Activated CD4-positive, alpha-beta T cell treated with anti-CD3 and anti-CD28 coated beads, Interleukin-2, amount 50 U/mL, for 48 hours (primary cell): ENCODE measurements at places on chromosomes 7 and 10.

GRCh38 chr10:117936976-117937375 is 109.8 kb downstream of the RAB11FIP2 start:
- DNase-seq, result no peak

GRCh38 chr10:44379907-44380306 is 5.0 kb downstream of the CXCL12 start:
- DNase-seq, result no peak

DNA sequence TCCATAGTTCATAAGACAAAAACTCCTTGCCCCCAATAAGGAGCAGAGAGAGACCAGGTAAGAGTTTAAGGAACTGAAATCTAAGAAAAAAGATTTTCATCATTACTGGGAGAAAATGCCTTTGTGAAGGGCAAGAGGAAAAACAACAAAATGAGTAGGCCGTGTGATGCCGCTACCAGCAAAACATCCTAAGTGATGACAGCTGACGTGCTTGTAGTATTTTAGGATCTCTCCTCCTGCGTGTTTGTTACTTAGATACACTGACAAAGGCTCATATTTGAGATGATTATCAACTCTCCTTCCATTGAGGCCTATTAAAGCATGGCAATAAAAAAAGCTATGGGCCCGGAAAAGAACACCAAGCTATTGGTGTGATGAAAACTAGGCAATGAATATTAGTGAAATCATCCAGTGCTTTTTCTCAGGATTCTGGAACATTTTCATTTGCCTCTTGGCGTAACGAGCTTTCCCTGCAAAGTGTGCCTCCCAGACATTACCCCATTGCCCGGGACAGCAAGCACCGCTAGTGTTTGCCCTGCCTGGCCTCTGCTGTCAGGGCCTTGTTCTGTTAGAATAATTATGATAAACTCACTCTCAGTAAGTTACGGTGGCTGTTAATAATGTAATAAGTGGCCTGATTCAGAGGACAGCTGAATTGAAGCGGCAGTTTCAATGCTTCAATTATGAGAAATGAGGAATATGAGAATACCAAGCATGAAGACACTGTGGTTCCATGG is 36.8 kb upstream of the ITPRID1 start:
- DNase-seq, result no peak

DNA sequence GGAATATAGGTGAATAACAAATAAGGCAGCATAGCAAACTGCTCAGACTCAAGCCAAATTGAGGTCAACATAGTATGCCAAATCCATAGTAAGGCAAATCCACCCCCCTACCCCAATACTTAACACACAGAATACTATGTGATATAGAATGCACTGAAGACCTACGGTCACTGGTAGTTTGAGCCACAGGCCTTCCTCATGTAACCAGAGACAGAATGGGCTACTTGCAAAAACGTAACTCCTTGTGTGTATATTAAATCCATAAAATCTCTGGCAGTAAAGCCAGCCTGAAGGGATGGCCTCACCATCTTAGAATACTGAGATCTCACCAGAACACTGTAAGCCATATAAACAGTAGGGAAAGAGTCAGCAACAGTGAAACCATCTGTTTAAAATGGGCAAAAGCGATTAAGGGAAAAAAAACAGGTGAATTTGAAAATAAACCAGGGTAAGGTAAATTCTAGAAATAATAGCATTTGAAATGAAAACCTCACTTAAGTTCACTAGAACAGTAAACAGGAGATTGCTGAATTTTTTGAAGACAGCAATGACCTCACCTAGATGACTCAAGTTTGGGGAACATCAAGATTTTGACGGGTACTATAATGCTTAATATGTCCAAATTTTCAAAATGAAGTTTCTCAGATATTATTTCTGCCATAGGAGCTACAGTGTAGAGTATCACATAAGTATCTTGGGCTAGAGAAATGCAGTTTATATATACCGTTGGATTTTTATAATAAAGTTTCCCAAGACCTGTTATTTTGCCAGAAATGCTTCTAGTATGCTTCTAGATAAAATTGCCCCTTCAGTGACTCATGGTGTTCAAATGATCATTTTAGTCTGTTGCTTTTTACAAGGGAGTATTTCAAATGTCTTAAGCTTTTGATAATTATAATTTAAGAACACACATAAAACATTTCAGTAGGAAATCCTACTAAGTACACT is 13.9 kb downstream of the HNRNPA2B1 start:
- no peak for DNase-seq
